ENCODE measurements at places on chromosomes 7 and 10. TPM values are rescaled to one million over a fixed set of nuclear protein-coding genes. Genes with fewer than 3 reads are reported as not detected.

GRCh38 chr10:32347363-32348022, 535 bp upstream of the EPC1 start:
- no peaks in the 10 kb centered on the region for H3K27me3 ChIP-seq
- H3K4me3 ChIP-seq = peak overlapping the region; percentile 92
- peak overlapping the region; percentile 97 for H3K27ac ChIP-seq
- peaks cover 41% of the 10 kb centered on the region for H3K4me1 ChIP-seq
- peak; percentile 36 for DNase-seq

GRCh38 chr10:51733057-51733456, 33.7 kb upstream of the CSTF2T start:
- H3K36me3 ChIP-seq = no peaks in the 10 kb centered on the region
- DNase-seq = no peak
- H3K27ac ChIP-seq = no peak overlapping the region
- H3K27me3 ChIP-seq = peaks cover 3% of the 10 kb centered on the region
- no peak overlapping the region for H3K4me3 ChIP-seq
- peaks cover 3% of the 10 kb centered on the region for H3K4me1 ChIP-seq

Gene MKI67
- total RNA-seq = 1.3 TPM

Gene PAPOLB
- not detected for total RNA-seq

Gene DLG5
- total RNA-seq = 13.1 TPM

DNA sequence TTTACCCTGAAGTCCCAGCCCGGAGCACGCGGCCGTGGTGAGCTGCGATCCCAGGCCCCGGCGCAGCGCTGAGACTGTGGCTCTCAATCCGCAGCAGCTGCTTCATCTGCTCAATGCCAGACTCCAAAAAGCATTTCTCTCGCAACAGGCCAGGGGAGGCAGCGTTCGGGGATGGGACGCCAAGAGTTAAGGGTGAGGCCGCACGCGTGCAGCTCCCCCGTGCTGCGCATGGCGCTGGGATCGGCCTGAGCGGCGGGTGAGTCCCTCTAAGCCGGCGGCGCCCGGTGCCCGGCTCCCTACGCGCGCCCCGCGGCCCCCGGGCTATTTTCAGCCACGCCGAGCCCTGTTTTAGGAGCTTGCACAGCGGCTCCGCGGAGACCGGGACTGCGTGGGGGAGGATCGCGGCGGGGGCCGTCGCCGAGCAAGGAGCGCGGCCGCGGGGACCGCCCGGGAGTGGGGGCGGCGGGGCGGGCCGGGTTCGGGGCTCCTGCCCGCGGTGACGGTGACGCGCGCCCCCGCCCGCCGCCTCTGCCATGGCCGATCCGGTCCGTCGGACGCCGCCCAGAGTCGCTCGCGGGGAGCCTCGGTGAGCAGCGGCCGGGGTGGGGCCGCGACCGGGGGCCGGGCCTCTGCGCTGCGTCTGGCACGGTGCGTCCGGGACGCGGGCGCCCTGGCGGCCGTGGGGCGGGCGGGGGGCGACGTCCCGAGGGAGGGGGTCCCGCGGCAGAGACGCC, 29.4 kb upstream of the JAKMIP3 start:
- no peak overlapping the region for H3K27ac ChIP-seq
- peaks cover 2% of the 10 kb centered on the region for H3K4me1 ChIP-seq
- peaks cover 2% of the 10 kb centered on the region for H3K36me3 ChIP-seq
- DNase-seq = no peak

Gene GDF10
- total RNA-seq = not detected

Measured in T-helper 17 cell (primary cell).